ENCODE measurements at places on chromosomes 7 and 10.

GRCh38 chr10:84335516-84335915, 7.1 kb downstream of the CCSER2 start:
- no peak for DNase-seq

GRCh38 chr7:100247152-100247757, 27.5 kb downstream of the PVRIG start:
- no peak for DNase-seq

DNA sequence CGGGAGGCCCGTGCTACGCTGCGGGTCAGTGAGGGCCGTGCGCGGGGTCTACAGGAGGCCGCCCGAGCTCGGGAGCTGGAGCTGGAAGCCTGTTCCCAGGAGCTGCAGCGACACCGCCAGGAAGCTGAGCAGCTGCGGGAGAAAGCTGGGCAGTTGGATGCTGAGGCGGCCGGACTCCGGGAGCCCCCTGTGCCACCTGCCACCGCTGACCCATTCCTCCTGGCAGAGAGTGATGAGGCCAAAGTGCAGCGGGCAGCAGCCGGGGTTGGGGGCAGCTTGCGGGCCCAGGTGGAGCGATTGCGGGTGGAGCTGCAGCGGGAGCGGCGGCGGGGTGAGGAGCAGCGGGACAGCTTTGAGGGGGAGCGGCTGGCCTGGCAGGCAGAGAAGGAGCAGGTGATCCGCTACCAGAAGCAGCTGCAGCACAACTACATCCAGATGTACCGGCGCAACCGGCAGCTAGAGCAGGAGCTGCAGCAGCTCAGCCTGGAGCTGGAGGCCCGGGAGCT, 7.0 kb downstream of the LZTS2 start:
- no peak for DNase-seq

DNA sequence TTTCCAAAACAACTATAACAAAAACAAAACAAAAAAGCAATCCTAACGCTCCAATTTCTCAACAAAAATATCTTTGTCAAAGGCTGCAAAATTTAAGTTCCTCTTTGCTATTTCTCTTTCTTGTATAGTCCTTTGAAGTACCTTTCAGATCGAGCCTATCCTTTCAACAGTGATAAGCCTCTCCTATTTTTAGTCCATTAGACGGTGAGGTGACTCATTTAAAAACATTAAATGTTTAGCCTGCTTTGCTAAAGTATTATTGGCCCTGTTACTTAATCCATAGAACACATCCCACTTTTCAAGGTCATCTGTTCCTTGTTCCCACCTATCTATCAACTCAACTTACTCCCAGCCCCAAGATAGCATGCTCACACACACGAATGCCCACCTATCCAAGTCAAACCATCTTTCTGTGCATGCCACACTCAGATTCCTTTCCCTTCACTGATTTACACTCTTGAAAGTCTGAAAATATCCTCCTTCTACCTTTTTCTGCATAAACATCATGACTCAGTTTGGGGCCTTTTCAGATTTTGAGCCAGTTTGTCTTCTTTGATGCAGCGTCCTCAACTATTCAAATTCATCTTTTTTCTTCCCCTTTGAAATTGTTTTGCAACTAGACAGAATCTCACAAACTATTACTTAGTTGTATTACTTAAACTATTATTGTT, 224.9 kb upstream of the TMEM229A start:
- DNase-seq, result no peak

- DNase-seq, result no peak
Measured at GRCh38 chr10:20959242-20959641, 62.1 kb upstream of the NEBL start.

GRCh38 chr10:102675666-102676533, 31.6 kb downstream of the TRIM8 start:
- no peak for DNase-seq

GRCh38 chr10:122699796-122700455, at the start of gene C10orf120:
TSS of gene C10orf120 (minus strand) at chr10:122699846. CDS start at chr10:122699790, 56 bp downstream.
- DNase-seq, result no peak

- DNase-seq, result no peak
Measured at GRCh38 chr10:28624351-28624750, 53.0 kb upstream of the BAMBI start.

DNA sequence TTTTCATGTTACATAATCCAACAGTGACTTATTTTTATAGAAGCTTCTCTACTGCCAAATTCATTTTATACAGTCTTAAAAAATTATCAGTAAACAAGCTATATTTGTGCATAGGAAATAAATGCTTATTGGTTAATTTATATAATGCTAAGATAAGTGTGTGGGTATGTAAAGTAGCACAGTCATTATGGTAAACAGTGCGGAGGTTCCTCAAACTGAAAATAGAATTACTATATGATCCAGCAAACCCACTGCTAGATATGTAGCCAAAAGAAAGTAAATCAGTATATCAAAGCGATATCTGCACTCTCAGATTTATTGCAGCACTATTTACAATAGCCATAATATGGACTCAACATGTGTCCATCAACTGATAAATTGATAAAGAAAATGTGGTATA, 71.1 kb downstream of the ATRNL1 start:
- DNase-seq, result no peak

GRCh38 chr7:81690251-81690650, 79.6 kb downstream of the HGF start:
- DNase-seq, result no peak

DNA sequence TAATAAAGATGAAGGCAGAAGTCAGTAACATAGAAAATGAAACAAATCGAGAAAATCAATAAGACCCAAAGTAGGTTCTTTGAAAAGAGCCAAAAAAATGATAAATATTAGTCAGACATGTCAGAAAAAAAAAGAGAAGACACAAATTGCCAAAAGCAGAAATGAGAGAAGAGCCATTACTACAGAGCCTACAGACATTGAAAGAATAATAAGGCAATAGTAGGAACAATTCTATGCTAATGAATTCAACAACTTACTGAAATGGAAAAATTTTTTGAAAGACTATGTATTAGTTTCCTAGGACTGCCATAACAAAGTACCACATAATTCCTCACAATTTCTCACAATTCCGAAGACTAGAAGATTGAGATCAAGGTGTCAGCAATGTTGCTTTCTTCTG, 35.5 kb downstream of the OGDHL start:
- no peak for DNase-seq

- DNase-seq, result no peak
Measured at GRCh38 chr10:113480851-113481502, 71.9 kb upstream of the HABP2 start.

- DNase-seq, result no peak
Measured at GRCh38 chr7:48847917-48848316, 76.4 kb upstream of the CDC14C start.

- DNase-seq, result no peak
Measured at GRCh38 chr7:16960337-16960965, 78.7 kb upstream of the AGR3 start.

GRCh38 chr10:3065622-3066021, 1.7 kb upstream of the PFKP start:
- DNase-seq, result no peak

DNA sequence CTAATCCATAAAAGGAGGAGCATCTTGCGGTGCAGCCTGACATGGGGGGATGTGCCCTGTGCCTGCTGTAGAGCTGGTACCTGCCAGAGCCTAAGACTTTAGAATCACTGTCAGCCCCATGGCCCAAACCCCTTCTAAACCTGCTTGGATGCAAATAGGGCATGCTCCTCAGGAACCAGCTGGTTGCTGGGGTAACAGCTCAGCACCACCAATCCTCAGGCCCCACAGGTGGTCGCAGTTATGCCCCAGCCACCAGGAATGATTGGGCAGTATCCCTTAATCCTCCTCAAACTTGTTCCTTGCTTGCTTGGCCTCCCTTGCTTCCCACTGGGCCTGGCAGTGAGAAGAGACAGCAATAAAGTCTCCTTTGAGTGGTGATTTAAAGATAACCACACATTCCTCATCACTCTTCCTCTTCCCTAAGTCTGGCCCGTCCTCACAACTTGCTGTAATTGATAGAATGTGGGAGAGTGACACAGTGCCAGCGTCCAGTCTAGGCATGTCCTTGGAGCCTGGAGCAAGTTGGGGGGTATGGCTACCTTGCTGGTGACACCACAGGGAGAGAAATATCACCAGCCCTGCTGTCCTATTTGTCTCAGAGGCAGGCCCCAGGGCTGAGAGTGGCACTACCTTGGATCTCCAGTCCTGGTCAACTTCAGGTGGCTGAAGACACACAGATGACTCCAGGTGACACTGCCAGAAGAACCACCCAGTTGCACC, 43.0 kb downstream of the VSTM4 start:
- no peak for DNase-seq

GRCh38 chr7:96667026-96667425, 42.6 kb downstream of the SEM1 start:
- no peak for DNase-seq

DNA sequence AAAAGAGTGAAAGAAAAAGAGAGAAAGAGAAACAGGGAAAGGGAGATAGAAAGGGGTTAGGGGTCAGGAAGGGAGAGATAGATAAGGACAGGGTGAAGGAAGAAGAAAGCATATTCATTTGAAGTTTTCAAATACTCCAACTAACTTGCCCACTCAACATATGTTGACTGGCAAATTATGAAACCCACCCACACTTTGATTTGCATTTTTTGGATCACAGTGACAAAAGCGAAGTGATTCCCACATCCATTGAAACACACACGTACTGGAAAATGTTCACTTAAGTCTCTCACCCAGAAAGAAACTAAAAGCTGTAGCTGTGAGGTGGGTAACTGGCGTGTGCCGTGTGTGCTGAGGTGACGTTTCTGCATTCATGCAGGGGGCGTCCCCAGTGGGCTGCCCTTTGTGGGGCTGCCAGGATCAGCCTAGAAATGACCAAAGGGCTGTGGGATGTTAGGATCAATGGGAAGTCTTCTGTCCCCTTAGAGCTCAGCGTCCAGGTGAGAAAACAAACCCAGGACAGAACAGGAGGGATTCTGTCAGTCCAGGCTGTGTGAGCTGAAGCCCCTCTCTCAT, 134.9 kb upstream of the ADARB2 start:
- no peak for DNase-seq

- DNase-seq, result no peak
Measured at GRCh38 chr7:155470686-155471638, 13.0 kb downstream of the EN2 start.

DNA sequence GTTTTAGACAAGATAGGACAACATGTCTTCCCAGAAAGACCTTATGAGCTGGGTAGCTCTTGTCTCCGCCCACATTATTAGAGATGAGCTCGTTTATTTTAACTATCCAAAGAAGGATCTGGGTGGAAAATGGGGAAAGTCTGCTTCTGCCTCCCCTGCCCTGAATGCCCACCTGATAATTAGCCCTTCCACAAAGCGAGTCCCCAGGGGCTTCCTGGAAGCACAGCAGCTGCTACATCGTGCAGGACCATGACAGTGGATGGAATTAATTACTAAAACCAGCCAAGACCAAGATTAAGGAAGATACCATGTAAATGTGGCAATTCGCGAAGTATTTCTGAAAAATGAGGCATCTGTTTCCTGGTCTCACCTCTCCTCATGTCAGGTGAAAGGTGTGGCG, 374.4 kb downstream of the PAXIP1 start:
- DNase-seq, result no peak

- DNase-seq, result no peak
Measured at GRCh38 chr7:129252128-129252527, 27.3 kb downstream of the AHCYL2 start.

GRCh38 chr7:133310232-133310862, 57.5 kb downstream of the EXOC4 start:
- no peak for DNase-seq

Data from activated CD4-positive, alpha-beta T cell treated with anti-CD3 and anti-CD28 coated beads, Interleukin-2, amount 50 U/mL, for 48 hours (primary cell).